ENCODE measurements at places on chromosomes 12 and 14.

GRCh38 chr14:70780396-70781075, 28.8 kb downstream of the MAP3K9 start:
- DNase-seq = peak; percentile 48

- DNase-seq = no peak
These were observed 28.9 kb upstream of the PPM1A start for GRCh38 chr14:60220084-60220483.

DNA sequence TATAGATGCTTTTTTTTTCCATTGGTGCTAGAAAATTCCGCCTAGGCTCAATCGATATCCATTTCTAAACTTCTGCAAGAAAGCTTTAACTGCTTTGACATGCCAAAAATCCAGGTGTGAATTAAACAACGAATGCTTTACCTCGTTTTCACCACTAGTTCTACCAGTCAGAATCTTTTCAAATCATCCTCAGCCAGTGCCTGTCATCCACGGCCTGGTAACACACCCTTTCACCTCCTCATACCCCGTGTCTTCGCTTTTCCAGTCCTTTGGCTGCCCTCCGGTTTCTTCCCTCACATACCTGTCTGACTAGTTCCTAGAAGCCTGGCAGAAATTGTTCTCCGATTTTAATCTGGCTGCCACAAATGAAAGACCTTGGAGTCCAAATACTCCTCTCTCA, 1.4 kb upstream of the PHC1 start:
- DNase-seq = no peak

- DNase-seq = no peak
These were observed 135.4 kb upstream of the CLEC14A start for GRCh38 chr14:38391334-38391733.

Measured in stimulated activated naive B cell treated with anti-CD40 and anti-IgM and Interleukin-4, amounts not matched to agents 10 μg/mL and 1 μg/mL and 100 μg/mL, for 72 hours (primary cell).